ENCODE measurements at places on chromosomes 11 and 22. TPM values are rescaled to one million over a fixed set of nuclear protein-coding genes. Genes with fewer than 3 reads are reported as not detected.

MMP13 gene
- total RNA-seq = not detected

THRSP gene
- not detected for total RNA-seq

FCHSD2 gene
- 18.0 TPM for total RNA-seq

GGT5 gene
- total RNA-seq = 27.8 TPM

PATE2 gene
- not detected for total RNA-seq

HTR3B gene
- total RNA-seq = not detected

PPM1F gene
- total RNA-seq = 382 TPM

DNA sequence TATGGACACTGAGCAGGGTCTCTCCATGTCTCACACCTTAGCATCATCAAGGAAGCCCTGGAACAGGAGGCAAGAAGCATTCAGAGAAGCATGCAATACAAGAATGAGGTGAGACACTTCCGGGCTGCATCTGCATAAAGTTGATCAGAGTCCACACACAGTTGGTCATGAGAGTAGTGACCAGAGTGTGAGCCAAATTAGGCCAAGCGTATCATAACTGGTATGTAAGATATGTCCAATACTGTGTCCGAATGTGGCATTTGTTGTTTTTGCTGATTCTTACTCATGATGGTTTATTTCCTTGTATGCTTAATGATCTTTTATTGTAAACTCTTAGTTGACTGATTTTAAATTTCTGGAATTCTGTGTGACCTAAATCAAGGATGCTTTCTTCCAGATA, 315.7 kb downstream of the INSC start:
- no peak for DNase-seq

DNA sequence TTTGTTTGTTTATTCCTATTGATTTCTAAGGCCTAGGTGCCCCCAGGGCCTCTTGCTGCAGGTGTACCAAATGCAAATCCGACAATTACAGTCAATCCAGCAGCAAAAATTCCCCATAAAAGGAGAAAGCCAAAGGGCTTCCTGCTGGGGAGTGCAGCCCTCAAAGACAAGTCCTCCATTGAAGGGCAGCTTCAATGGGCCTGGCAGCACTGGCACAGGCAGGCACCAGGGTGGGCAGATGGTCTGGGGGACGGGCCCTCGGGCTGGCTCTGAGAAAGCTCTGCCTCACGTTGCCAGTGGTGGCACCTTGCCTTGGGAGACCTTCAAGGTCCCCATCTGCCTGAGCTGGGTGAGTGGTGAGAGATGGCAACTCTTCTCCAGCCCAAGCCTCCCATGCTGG, 128.0 kb downstream of the DSCAML1 start:
- DNase-seq = no peak

- DNase-seq = no peak
Observed at GRCh38 chr11:65629579-65629978, 8.3 kb upstream of the SIPA1 start.

DNA sequence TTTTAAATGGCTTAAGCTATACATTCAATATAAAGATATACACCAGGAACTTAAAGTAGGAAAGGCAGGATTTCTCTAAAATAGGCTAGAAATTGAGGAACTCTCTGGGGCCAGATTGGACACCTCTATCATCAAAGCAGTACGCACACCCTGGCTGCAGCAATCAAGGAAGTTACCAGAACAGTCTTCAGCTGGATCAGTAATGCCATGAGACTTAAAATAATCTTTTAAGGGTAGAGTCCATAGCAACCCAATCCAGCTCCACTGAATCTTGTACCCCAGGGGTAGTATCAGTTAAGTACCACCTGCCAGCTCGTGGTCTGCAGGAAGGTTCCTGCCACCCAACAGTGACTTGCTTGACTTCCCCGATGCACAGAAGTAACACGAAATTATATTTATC, 3.0 kb downstream of the RDX start:
- DNase-seq = no peak

DNA sequence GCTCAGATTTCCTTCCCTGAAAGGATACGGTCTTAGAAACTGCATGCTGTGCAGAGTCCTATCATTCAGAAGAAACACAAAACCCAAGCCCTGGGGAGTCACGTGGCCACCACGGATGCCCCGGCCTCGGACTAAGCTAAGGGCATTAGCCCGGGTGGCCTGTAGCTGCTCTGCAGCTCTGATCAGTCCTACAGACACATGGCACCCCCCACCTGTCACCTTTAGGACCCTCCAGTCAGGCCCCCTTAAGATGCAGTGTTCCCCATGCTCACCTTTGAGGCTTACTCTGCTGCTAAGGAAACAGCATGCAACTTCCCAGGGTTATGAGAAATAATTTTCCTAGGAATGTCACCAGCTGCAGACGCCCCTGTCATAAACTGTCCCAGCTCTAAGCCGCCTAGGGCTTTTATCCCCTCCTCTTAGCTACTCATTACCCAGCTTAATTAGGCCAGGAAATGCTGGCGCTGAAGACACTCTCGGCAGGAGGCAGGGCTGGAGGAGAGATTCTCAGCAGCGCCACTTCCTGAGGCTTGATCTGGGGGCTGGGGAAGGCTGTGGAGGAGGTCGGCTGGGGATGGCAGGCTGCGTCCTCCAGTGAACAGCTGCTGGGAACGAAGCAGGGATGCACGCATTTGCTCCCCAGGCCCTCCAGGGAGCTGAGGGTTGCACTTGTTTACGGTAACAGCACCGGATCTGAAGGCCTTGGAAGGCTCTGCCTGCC, 47.2 kb upstream of the ADA2 start:
- DNase-seq = no peak

DNA sequence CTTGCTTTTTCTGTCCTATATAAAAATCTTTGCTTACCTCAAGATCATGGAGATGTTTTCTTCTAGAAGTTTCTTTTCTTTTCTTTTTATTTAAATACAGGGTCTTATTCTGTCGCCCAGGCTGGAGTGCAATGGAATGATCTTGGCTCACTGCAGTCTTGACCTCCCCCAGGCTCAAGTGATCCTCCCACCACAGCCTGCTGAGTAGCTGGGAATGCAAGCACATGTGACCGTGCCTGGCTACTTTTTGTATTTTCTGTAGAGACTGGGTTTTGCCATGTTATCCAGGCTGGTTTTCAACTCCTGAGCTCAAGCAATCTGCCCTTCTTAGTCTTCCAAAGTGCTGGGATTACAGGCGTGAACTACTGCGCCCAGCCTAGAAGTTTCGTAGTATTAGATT, 45.3 kb downstream of the USP35 start:
- no peak for DNase-seq

GRCh38 chr11:97772705-97773104, 1248.0 kb upstream of the CNTN5 start:
- DNase-seq = no peak

- peak; percentile 93 for DNase-seq
Observed at GRCh38 chr11:124763156-124763947, 1.3 kb upstream of the ESAM start.

DNA sequence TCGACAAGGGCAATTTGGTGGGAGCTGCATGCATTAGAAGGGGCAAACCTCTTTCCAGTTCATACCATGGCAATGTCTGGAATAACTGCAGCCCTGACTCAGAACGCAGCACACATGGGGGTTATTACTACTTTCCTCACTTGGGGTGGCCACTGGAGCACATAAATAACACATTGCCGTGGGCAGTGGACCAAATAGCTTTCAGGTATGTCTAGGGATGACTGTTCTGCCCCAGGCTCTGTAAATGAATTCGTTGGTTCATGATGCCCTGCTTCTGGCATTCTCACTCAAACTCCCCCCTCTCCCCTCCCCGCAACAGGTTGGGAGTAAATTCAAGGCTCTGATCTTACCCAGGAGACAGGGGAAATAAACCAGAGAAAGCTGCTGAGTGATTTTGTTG, 238.0 kb upstream of the PLET1 start:
- no peak for DNase-seq

DNA sequence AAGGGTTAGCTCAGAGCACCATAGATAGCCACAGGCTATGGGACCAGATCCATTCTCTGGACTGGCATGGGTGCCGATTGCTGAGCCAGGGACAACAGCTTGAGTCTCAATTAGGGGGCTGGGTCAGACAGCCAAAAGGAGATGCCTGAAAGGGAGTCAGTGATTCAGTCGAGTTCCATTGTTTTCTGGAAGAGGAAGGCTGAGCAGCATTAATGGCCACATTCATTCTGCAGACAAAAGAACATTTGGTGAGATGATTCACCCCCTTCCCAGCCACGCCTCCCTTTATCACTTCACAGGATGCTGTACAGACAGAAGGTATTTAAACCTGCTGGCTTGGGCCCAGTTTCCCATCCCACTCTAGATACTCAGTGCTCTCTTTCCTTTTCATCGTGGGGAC, 131.9 kb downstream of the ADAMTS15 start:
- peak; percentile 88 for DNase-seq

GRCh38 chr11:112132737-112133136, 31.2 kb downstream of the IL18 start:
- no peak for DNase-seq

DNA sequence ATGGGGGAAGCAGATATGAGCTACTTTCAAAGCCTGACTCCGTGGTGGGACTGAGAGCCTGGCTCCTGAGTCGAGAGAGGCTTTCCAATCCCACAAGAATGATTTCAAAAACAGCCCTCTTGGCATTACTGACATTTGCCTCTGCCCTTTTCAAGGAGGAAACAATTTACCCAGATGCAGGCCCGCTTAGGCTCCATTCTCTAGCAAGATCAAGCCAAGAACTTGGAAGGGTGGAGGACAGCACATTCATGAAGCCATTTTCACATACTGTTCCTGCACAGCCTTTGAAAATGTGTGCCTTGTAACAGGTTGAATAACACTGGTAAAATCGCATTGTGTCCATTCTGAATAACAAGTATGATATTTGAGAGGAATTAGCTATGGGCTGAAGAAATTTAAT, 58.2 kb upstream of the EED start:
- no peak for DNase-seq

GRCh38 chr22:36292823-36293530, 40.0 kb downstream of the APOL1 start:
- DNase-seq = no peak

- no peak for DNase-seq
Observed at GRCh38 chr22:49862496-49862776, 8.8 kb downstream of the ZBED4 start.

- peak; percentile 70 for DNase-seq
Observed at GRCh38 chr11:44133335-44133946, 38.0 kb downstream of the EXT2 start.

- no peak for DNase-seq
Observed at GRCh38 chr22:39535357-39535725, 2.8 kb upstream of the RPS19BP1 start.

GRCh38 chr11:80024119-80024518, 583.3 kb upstream of the TENM4 start:
- no peak for DNase-seq

GRCh38 chr11:132586801-132587200, 945.5 kb downstream of the OPCML start:
- no peak for DNase-seq

GRCh38 chr22:42947211-42947990, 67.5 kb downstream of the PACSIN2 start:
- DNase-seq = peak; percentile 68

DNA sequence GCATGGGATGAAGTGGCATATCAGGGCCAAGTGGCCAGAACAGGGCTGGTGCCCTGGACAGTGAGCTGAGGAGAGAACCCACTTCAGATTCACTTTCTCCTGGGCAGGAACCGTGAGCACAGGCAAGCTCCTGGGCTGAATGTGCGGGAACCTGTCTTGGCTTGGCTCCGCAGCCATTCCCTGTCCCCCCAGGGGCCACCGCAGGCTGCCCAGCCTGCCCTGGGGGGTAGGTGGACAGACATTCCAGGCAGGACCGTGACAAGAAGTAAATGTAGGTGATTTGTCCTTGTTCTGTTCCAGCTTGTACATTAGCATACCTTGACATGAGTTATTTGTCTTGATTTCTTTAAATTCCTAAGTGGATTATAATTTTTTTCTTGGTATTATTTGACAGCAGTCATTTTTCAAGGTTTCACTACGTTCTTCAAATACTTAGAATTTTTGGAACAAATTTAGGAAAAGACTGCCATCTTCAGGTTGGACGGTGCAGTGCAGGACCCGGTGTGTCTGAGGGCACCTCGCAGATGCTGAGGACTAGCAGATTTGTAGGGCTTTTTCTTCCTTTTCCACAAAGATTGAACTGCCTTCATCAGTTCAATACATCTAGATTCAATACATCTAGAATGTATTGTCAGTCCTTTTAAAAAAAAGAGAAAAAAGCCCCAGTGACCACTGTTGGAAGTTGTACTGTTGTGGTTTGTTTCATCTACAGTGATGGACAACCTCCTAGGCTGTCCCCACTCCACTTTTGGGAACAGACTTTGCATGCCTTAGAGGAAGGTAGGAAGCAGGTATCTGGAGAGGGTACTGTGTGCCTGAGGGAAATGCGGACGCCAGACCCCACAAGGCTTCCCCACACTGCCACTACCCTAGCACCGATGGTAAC, 115.1 kb upstream of the RASSF10 start:
- DNase-seq = peak; percentile 75

DNA sequence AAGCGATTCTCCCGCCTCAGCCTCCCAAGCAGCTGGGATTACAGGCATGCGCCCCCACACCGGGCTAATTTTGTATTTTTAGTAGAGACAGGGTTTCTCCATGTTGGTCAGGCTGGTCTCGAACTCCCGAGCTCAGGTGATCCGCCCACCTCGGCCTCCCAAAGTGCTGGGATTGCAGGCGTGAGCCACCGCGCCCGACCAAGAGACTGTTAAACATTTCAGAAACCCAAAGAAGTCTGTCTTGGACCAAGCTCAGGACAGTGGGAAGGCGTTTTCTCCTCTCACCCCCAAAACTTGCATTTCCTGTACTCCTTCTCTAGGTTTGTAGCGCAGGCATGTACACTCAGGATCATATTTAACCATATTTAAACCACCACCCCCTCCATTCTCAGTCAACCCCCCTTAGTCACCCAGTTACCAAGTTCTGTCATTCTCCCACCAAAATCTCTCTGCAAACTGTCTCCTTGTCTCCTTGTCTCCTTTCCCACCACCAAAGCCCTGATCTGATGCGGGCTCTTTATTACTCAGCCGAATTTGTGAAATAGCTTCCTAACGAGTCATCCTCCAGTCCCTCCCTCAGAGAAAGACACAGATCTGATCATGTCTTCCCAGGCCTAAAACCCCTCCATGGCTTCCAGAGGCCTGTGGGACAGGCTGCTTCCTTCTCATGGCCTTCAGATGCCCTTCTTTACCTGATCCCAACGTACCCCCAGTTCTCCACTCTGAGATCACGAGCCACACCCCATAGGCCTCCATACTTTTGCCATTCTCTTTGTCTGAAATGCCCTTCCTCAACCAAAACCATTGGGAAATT, 29.0 kb upstream of the CREB3L1 start:
- peak; percentile 24 for DNase-seq

All from dermis blood vessel endothelial cell (primary cell).